ENCODE measurements at places on chromosomes 3 and 15. TPM values are rescaled to one million over a fixed set of nuclear protein-coding genes. Genes with fewer than 3 reads are reported as not detected.

The TMEM266 gene
- not detected for total RNA-seq

The STX19 gene
- not detected for total RNA-seq

The CPN2 gene
- total RNA-seq, result not detected

The AGBL1 gene
- total RNA-seq, result not detected

The AGTR1 gene
- 0.15 TPM for total RNA-seq

The ZNF860 gene
- total RNA-seq, result 7.9 TPM

The LARP6 gene
- total RNA-seq, result 166 TPM

The ADAMTS17 gene
- total RNA-seq, result 6.9 TPM

The TBC1D2B gene
- total RNA-seq, result 12.6 TPM

The CISH gene
- total RNA-seq, result 1.6 TPM

The CPNE9 gene
- 0.07 TPM for total RNA-seq

The LNP1 gene
- 5.2 TPM for total RNA-seq

The MOBP gene
- total RNA-seq, result not detected

DNA sequence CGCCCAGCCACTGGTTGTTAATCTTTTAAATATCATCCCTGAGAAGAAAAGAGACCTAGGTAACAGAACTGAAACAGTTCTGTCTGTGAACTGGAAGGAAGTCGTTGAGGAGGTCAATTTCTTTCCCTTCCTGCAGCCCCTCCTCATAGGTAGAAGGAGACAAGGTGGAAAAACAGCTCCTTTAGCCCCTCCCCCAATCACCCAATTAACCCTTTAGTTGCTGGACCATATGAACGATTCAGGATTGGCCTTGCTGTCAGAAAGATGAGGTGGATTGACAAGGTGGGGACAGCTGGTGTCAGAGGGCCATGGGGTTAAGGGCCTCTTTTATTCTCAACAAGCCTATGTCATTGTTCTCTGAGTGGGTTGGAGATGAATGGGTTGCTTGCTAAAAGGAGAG is 36.0 kb upstream of the ZNF445 start:
- no peak for DNase-seq

- DNase-seq, result no peak
Observed at GRCh38 chr15:28082891-28083684, 16.0 kb downstream of the OCA2 start.

GRCh38 chr3:157573281-157573680 is 70.1 kb upstream of the VEPH1 start:
- DNase-seq, result peak; percentile 23

DNA sequence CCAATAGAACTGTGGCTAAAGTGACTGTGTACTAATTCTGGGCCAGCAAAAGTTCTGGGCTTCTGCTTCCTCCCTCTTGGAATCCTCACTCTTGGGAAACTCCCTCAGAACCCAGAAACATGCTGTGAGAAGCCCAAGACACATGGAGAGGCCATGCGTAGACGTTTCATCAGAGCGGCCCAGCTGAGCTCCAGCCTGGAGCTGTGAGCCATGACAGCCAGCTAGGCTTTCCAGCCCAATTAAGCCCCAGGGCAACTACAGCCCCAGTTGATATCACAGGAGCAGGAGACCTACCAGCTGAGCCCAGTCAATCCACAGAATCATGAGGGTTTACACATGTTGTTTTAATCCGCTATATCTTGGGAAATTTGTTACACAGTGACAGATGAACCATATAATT is 43.6 kb upstream of the CNOT10 start:
- no peak for DNase-seq

DNA sequence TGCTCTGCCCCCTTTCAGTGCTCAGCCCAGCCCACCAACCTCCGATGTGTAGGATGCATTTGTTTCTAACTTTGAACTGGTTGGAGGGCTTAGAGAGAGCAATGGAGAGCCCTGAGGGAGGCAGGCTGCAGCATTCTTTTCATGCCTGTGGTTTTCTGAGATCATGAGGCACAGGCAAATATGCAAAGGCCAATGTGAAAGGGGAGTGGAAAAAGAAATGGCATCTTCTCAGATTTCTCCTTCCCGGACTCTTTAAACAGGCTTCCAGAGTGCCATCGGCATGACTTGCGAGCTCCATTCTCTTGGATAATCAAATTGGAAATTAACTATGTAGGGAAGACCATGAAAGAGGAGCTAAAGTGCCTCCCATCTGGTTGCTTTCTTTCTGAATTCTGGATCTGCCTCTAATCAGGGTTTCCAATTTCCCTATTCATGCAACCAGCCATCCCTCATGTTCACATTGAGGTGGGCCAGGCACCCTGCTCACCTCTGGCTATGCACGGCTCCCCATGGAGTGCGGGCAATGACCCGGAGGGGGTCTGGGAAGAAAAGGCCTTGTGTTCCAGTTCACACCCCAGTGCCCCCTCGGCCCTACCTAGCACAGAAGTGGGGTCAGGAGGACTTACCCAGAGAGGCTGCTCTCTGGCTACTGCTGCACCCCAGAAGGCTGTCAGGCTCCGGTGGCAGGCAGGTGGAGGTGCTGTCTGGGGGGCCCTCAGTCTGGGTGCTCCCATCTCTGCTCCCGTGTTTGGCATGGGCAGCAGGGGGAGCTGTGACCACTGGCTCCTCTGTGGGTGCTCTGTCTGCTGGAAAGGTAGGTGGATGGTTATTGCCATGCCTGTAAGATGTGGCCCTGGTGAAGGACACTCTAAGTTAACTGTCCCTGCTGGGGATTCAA is 16.1 kb downstream of the AMOTL2 start:
- peak; percentile 91 for DNase-seq

DNA sequence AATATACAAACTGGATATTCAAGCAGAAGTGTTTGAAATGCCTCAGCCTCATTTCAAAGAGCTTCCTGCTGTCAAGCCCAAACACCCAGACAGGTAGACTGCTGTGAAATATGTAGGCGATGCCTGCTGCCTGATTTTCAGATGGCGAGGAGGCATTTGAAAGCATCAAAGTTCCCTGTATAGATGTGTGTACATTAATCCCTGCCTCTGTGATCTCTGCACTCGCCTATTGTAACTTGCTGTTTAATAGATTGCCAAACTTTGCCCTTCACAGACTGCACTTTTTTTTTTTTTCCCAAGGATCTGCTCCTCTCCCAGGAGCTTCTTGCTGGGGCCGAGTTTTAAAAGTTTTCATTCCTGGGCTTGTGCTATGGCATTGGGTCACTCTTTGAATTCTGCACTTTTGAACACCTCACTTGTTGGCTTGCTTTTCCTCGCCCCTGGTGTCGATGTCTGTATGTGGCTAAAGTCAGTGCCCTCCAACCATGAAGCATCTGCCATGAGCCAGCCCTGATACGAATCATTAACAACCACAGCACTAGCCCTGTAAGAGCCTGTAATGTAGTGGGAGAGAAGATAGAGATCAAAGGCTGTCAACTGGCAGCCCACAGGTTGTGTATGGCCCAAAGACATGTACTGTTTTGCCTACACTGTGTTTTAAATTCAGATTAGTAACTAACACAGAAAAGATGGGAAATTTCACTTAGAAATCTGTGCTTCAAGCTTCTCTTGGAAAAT is 287.6 kb upstream of the ICE2 start:
- DNase-seq, result no peak

GRCh38 chr15:67750371-67750770 is 74.9 kb upstream of the SKOR1 start:
- DNase-seq, result no peak

DNA sequence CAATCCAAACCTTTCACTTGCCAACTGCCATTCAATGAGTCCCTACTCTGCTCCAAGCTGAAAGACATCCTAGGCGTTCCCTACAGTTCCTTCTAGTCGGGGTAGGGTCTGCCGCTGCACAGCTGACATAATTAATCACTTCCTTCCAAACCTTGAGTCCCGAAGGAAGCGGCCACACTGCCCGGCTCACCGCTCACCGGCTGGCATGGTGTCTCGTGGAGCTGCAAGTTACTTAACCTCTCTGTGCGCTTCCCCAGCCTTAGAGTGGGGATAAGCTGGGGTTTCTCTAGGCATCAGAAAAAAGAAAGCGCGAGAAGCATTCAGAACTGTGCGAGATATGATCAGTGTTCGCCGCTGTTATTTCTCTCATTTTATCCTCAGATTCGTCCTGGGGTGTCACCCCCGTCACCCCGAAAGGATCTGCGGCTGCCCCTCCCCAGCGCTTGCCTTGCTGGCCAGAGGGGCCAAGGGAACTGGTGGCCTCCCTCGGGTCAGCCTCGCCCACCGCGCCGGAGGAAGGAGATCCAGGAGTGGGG is 748 bp downstream of the MRPS25 start:
- peak; percentile 32 for DNase-seq

GRCh38 chr3:111846717-111847116 is 12.3 kb upstream of the PHLDB2 start:
- peak; percentile 94 for DNase-seq

- DNase-seq, result no peak
Observed at GRCh38 chr3:52880474-52880873, 16.9 kb downstream of the STIMATE start.

- DNase-seq, result no peak
Observed at GRCh38 chr3:72085036-72085435, 300.1 kb upstream of the PROK2 start.

GRCh38 chr15:76793162-76793561 is 112.0 kb downstream of the SCAPER start:
- no peak for DNase-seq

GRCh38 chr15:91864664-91865063 is 11.2 kb downstream of the SLCO3A1 start:
- no peak for DNase-seq

DNA sequence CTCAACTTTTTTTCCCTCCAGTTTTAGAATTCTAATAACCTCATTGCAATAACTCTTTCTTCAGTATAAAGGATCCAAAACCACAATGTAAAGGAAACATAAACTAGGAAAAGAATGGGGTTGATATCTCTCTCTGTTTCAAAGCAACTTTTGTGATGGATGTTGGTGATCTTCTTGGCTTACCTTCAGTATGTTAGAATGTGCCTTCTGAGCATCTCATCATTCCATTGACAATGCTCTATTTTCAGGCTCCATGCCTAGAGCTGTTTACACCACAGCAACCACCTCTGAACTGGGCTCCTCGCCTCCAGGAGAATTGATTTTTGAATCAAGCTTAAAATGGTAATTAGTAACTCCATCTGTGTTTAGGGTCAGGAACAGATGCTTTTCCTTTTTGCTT is 6.6 kb downstream of the NLGN1 start:
- no peak for DNase-seq

GRCh38 chr15:48530528-48530927 is 115.0 kb downstream of the FBN1 start:
- no peak for DNase-seq

DNA sequence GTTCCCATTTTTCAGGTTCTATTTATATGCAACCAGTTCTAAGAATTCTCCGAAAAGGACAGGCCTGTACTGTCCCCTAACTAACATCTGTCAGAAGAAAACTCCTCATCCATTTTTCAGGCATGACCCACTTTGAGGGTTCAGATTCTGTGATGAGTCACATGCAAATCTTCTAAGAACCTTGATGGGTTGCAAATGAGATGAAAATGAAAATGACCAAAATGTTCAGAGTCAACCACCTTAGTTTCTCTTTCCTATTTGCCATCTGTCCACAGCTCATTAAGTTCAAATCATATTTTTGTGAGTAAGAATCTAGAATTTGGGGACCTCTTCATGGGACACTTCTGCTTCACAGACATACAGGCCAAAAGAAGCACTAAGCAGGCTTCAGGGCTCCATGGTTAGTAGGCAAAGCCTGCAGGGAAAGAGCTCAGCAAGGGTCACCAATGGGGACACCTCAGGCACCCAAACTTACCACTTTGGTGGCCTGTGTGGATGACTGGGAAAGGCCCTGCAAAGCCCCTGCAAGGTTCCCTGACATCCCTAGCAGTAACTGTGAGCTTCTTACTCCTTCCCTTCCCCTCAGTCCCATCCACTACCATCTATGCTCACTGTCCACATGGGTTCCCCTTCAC is 122.0 kb downstream of the WDR76 start:
- no peak for DNase-seq

- DNase-seq, result peak; percentile 49
Observed at GRCh38 chr15:39312984-39313383, 267.9 kb upstream of the THBS1 start.

GRCh38 chr3:87247430-87247773 is 20.3 kb downstream of the CHMP2B start:
- DNase-seq, result peak; percentile 22

DNA sequence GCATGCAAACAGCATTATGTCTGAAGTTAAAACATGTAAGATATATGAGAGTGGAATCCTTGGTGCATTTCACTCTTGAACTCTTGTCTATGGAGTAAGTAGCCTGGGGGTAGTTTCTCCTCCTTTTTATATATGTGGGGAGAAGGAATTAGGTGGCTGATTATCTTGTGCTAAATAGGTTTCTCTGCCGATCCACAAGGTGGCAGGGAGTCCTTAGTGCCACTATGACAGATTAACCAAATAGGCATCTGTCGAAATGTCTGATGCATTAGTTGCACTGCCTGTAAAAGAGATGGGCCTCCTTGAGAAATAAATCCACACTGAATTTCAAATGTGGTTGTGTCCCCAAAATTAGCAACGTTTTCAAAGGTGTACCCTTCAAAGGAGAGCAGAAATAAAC is 170.1 kb downstream of the CNTN4 start:
- no peak for DNase-seq

DNA sequence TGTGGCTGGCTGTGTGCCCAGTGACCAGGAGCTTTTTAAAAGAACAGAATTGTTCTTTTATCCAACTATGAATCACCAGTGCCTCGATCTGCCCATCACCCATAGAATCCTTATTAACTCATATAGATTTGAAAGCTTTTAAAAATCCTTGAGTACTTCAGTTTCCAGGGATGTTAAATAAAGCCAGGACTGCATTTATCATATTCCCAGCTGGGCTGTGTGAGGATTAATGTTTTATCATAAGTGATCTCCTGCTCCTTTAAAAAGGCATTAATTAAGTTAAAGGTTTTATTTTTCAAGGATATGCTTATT is 234.0 kb downstream of the MYRIP start:
- DNase-seq, result no peak

- peak; percentile 93 for DNase-seq
Observed at GRCh38 chr3:120177151-120177550, 82.9 kb upstream of the GSK3B start.

Data from PC-3 (cell line).